Aorta (tissue), 5 donors: ENCODE measurements at places on chromosomes 3 and 15. TPM values are rescaled to one million over a fixed set of nuclear protein-coding genes. Genes with fewer than 3 reads are reported as not detected.

DNA sequence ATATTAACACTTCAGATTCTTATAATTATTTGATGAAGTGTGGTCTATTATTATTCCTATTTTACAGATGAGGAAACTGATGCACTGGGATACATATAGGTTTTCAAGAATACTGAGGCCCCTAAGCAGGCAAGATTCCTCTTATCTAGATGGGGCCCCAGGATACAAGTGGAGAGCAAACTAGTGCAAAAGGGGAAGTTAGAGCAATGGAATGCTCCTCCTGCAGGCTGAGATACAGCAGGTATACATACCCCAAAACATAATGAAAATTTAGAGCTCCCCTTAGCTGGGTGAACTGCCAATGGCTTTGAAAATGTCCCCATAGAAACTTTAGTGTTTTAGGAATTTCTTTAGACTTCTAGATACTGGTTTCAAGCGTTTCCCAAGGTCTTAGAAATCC, 247.1 kb downstream of the CHST2 start:
- DNase-seq, result no peak
- H3K4me1 ChIP-seq, result no peaks in the 10 kb centered on the region
- no peak overlapping the region for H3K27ac ChIP-seq
- no peaks in the 10 kb centered on the region for H3K36me3 ChIP-seq

DNA sequence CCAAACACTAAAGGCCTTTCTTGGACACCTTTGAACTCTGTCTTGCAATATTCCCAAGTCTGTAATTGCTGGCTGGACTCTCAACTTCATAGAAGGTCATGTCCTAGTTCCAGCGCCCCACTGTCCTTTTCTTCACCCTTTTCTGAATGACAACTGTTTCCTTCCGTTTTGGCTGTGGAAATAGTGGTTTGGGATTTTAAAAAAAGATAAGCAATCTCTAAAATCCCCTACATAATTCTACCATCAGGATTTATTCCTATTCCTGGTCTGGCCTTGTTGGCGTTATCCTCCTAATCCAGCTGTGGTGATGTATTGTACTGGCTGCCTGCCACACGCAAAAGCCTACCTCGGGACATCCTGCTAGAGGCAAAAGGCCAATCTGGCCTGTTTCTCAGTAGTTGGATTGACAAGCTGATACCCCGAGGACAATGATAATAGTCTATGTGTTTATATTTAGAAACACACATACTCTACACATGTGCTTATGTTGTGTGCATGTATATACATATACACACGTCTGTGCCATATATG, 440.3 kb upstream of the DPH6 start:
- H3K4me3 ChIP-seq, result no peak overlapping the region
- peak overlapping the region; percentile 40 for H3K27ac ChIP-seq
- H3K27me3 ChIP-seq, result no peaks in the 10 kb centered on the region
- peaks cover 5% of the 10 kb centered on the region for H3K4me1 ChIP-seq

- H3K4me1 ChIP-seq, result no peaks in the 10 kb centered on the region
- no peaks in the 10 kb centered on the region for H3K27me3 ChIP-seq
- no peak for DNase-seq
- H3K4me3 ChIP-seq, result no peak overlapping the region
- no peaks in the 10 kb centered on the region for H3K36me3 ChIP-seq
These were observed 89.5 kb downstream of the CTNNB1 start for GRCh38 chr3:41288785-41289184.

GRCh38 chr15:34133511-34133910, 31.6 kb downstream of the PGBD4 start:
- H3K27ac ChIP-seq, result no peak overlapping the region
- no peak overlapping the region for H3K4me3 ChIP-seq
- DNase-seq, result no peak
- H3K27me3 ChIP-seq, result no peaks in the 10 kb centered on the region
- no peaks in the 10 kb centered on the region for H3K4me1 ChIP-seq
- no peaks in the 10 kb centered on the region for H3K36me3 ChIP-seq

DNA sequence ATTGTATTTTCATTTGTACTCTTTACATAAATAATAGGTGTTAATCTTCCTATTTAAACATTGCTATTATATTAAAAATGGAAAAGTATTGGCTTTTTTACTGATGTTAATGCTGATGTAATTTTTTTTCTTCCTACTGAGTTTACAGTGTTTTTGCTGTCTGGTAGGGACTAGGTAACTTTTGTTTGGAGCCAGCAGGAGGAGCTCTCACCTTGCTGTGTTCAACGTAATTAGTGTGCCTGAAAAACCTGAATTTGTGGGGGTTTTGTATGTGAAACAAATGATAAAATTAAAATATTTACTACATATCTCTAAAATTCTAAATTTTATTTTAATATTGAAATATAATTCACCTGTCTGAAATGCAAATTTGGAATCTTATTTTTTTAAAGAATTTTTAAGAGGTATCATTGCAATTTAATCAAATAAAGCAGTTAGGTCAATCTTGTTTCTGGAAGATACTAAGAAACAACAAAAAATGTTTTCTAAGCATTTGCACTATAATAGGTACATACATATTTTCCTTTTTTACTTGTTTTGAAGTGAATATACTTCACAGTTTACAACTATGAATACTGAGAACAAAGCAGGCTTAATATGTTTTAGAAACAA, 48.8 kb downstream of the EPHA6 start:
- H3K4me1 ChIP-seq, result no peaks in the 10 kb centered on the region
- DNase-seq, result no peak
- H3K4me3 ChIP-seq, result no peak overlapping the region
- no peak overlapping the region for H3K27ac ChIP-seq

- H3K4me3 ChIP-seq, result no peak overlapping the region
- no peaks in the 10 kb centered on the region for H3K4me1 ChIP-seq
- H3K27ac ChIP-seq, result no peak overlapping the region
These were observed 273.2 kb downstream of the PDZRN3 start for GRCh38 chr3:73351423-73352071.

- H3K27me3 ChIP-seq, result no peaks in the 10 kb centered on the region
- H3K4me1 ChIP-seq, result no peaks in the 10 kb centered on the region
- H3K36me3 ChIP-seq, result no peaks in the 10 kb centered on the region
These were observed 228.5 kb downstream of the FOXP1 start for GRCh38 chr3:71355037-71355436.

DNA sequence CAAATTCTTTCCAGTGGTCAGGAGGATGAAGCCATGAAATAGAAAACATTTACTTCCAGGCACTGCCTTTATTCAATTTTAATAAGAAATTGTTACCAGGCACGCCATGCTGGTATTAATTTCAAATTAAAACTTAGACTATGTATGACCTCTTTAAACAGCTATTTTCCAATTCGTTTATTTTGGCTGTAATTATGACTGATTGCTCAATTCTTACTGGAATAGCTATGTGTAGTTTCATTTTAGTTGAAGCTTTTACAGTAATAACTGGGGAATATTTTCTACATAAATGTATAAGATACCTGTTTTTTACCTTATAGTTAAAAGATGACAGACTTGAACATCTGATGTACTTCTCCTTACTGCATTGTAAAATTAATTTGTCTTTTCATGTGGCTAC, 480.0 kb upstream of the GOLIM4 start:
- no peaks in the 10 kb centered on the region for H3K4me1 ChIP-seq
- no peaks in the 10 kb centered on the region for H3K27me3 ChIP-seq
- no peaks in the 10 kb centered on the region for H3K36me3 ChIP-seq
- H3K4me3 ChIP-seq, result no peak overlapping the region
- no peak for DNase-seq
- no peak overlapping the region for H3K27ac ChIP-seq

- no peak overlapping the region for H3K27ac ChIP-seq
- no peak overlapping the region for H3K4me3 ChIP-seq
- H3K27me3 ChIP-seq, result no peaks in the 10 kb centered on the region
- no peaks in the 10 kb centered on the region for H3K4me1 ChIP-seq
These were observed 48.6 kb downstream of the CDAN1 start for GRCh38 chr15:42688301-42688700.

DNA sequence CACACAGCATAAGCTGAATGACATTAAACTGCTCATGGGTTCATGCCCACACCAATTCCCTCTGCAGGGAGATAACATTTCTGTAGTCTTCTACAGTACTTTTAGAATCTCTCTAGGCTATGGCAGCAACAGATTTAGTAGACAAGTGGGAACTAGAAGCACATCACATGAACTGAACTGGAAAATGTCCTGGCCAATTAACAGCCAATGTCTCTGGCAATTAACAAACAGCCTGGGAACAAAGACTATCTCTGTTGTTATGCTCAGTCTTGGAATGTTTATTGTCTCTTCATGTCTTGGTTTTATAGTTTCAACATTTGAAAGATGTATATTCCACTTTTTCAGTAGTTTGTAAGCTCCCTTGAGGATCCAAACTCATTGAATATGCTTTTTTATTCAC, 523.2 kb upstream of the NAALADL2 start:
- no peak overlapping the region for H3K27ac ChIP-seq
- no peaks in the 10 kb centered on the region for H3K4me1 ChIP-seq
- no peaks in the 10 kb centered on the region for H3K27me3 ChIP-seq
- H3K36me3 ChIP-seq, result no peaks in the 10 kb centered on the region

DNA sequence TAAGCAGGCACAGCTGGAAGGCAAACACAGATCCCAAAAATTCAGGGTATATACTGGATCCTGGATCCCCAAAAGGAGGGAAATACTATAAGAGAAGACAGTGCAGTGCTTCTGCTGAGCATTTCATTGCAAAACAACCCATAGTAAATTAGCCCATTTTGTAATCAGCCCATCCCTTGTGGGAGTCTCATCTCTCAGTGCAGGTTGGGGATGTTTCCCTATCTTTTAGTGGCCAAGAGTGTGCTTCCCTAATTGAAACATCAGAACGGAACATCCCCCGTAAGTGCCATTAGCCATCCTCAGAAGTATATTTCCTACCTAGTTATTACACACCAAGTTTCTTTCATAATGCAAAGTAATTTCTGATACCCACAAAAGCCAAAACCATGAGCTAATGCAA, 11.2 kb upstream of the MTMR14 start:
- no peaks in the 10 kb centered on the region for H3K4me1 ChIP-seq
- H3K4me3 ChIP-seq, result no peak overlapping the region
- H3K27me3 ChIP-seq, result no peaks in the 10 kb centered on the region
- H3K36me3 ChIP-seq, result no peaks in the 10 kb centered on the region
- no peak for DNase-seq

DNA sequence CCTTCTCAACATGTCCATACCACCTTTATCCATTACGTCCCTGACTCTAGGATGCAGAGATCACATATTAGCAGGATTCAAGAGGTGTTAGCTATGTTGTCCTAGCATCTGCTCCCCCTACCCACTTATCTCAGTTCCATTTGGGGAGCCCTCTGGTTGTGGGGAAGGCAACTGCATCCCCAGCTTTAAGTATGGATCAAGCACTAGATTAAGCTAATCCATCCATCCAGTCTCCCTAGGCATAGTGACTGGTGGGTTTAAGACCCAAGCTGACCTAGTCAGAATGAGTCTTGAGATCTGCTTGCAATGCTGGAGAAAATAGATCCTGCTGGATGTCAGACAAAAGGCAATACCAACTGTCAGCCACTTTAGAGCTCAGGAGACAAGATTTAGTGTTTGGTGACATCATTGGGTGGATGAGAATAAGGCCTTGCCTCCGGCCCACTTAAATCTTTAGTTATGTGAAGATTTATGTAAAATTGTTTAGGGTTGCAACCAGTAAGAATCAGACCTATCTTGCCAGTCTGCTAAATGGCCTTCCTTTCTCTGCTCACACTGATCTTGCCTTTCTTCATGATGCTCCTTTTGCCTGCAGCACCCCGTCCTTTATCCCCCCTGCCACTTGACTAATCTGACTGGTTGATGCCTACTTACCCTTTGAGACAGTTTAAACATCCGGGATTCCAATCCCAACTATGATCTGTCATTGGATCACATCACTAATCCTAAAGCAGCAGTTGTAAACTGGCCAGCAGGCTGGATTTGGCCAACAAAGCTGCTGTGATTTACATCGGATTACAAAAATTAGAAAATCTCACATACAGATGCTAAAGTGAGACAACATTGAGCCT, 2.1 kb upstream of the ISY1 start:
- no peak for DNase-seq
- no peaks in the 10 kb centered on the region for H3K4me1 ChIP-seq
- H3K4me3 ChIP-seq, result no peak overlapping the region
- no peak overlapping the region for H3K27ac ChIP-seq

DNA sequence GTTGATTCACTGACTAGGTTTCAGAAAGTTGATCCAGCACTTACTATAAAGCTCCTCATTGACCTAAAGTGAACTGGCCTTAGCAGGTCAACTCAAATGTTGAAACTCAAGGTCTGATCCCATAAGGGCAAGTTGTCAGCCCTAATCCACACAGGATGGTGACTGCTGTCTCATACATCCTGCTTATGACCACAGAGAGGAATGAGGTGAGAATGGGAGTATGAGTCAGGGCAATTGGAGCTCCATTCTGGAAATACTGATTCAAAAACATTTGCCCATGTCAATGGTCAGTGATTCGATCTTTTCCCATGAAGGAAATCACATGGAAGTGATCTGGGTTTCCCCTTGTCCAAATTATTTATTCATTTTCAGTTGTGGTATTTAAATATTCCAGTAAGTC, 78.7 kb downstream of the ZNF385D start:
- H3K36me3 ChIP-seq, result no peaks in the 10 kb centered on the region
- peaks cover 9% of the 10 kb centered on the region for H3K4me1 ChIP-seq
- H3K27ac ChIP-seq, result peak overlapping the region; percentile 78
- DNase-seq, result no peak

GRCh38 chr3:88596451-88596850, 446.7 kb downstream of the C3orf38 start:
- H3K36me3 ChIP-seq, result no peaks in the 10 kb centered on the region
- H3K27ac ChIP-seq, result no peak overlapping the region
- no peak overlapping the region for H3K4me3 ChIP-seq
- H3K4me1 ChIP-seq, result no peaks in the 10 kb centered on the region
- no peaks in the 10 kb centered on the region for H3K27me3 ChIP-seq
- DNase-seq, result no peak

DNA sequence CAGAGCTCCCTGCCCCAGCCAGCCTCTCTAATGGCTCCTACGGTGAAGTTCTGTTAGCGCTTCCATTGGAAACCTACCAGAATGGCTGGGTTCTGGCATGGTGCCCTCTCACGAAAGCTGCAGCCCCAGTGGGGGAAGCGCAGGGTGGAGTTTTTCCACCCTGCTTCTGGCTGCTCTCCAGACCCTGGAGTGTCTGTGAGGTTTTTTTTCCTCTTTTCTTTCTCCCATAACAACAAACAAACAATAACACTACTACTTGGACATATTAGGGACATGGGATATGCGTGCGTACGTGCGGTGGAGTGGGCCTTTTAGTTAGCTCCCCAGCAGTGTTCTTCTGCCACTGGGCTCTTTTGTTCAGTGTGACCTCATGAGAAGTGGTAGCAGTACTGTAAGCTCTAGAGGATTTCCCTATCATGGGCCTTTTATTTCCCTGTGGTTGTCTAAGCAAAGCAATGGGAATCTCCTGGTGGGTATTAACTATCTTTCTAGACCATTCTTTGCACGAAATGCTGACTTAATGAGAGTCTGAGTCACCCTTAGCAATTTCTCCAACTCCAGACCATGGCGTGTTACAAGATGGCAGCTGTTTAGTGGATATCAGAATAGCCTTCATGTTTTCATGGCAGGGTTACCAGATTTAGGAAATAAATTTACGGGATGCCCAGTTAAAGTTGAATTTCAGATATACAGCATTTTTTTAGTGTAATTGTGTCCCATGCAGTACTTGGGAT, 161.9 kb downstream of the FNDC3B start:
- no peaks in the 10 kb centered on the region for H3K36me3 ChIP-seq
- DNase-seq, result peak; percentile 89
- peaks cover 16% of the 10 kb centered on the region for H3K4me1 ChIP-seq
- H3K4me3 ChIP-seq, result no peak overlapping the region

Gene HYAL1
- total RNA-seq, result 9.3 TPM

Gene SEMA3G
- total RNA-seq, result 12.5 TPM

Gene TMC3
- not detected for total RNA-seq

Gene CLDN16
- total RNA-seq, result not detected

Gene FAM81A
- total RNA-seq, result 1.2 TPM

Gene WDR73
- total RNA-seq, result 27.3 TPM

Gene GABRB3
- total RNA-seq, result 1.1 TPM

Gene PYGO1
- total RNA-seq, result 10.9 TPM
